AG09309 (cell line): ENCODE measurements at places on chromosomes 16 and 17.

DNA sequence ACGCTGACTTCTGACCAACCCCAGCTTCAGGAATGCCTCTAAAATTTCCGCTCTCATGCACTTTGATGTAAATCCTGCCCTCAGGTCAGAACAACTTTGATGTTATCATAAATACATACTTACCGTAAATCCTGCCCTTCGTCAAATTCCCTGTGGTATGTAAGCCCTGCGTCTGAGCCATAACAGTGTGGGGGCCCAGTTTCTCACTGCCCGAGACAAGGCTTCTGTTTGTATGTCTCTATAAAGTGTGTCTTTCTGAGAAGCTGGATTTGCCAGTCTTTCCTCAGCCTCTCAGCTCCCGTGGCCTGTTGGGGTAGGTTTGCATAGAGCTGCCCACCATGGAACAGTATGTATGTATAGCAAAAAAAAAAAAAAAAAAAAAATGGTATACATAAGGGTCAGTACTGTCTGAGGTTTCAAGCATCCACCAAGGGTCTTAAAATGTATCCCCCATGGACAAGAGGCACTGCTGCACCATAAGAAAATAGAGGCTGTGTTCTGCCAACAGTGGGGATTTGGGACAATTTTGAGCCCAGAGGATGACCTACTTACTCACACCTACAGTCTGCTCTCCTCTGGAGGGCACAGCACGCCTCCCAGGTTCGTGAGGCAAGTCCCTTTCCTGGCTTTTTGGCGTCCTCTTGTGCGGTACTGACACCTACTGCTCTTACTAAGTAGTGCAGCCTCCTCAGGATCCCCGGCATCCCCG is 17.5 kb downstream of the PRMT7 start:
- peak; percentile 62 for DNase-seq

DNA sequence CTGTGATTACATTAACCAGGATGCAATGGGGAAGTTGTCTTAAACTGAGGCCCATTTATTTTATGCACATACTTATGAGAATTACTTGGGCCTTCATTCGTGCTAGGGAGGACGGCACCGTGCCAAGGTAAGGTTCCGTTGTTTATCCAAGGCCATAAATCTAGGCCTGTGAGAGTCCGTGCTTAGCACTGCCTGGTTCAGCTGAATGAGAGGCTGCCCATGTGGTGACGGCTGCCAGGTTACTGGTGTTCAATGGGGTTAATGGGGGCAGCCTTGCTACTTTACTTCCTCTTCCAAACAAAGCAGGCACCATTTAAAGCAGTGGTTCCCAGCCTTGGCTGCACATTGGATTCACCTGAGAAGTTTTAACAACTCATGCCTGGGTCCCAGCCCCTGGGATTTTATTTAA is 135.1 kb upstream of the NOL11 start:
- no peak for DNase-seq

DNA sequence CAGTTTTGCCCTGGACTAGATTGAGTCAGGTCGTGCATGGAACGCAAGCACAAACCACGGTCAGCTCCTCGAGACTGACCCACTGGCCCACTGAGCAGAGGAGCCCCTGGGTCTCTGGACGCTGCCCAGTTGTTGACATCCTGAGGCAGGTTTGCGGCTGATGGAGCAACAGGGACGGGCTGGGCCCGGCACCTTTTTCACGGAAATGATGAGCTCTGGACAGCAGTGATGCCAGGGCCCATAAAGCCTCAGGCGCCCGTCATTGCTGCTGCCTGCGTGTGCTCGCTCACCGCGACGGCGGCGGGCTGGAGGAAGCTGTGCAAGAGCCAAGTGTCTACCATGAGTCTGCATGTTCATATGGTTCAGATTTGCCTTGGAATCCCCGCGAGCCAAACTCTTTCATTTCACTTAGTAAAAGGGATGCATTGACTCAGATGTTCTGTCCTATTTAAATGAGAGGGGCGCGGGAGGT is 30.8 kb upstream of the CRISPLD2 start:
- peak; percentile 94 for DNase-seq

DNA sequence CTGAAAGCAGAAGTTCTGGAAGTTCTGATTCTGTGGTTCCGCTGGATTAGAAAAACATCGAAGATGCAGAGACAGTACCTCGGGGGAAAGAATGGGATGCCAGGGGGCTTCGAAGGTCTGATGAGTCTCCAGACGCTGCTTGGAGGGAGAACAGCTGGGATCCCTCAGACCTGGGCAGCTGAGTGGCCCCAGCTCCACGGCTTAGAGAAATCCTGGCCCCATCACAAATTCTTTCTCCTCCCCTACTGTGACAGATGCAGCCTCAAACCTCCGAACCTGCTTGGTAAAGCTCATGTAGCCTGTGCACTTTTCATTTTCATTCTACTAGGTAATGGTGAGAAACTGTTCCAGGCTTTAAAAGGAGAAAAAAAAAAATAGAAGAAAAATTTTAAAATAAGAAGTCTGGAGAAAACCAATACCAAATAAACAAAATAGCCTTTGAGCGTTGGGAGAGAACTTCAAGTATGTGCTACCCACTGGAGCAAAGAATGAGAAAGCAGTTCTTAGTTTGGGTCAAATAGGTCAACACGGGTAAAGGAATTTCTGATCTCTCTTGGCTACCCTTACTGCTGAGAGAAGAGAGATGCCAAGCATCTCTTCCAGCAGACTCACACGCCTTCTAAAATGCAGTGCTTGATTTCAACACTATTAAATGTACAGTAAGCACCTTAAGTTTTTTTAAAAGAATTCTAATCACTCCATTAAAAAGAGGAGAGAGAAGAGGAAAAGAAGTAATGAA is 19.9 kb downstream of the MAF start:
- no peak for DNase-seq

- no peak for DNase-seq
Measured at GRCh38 chr17:40460968-40461731, 17.9 kb downstream of the IGFBP4 start.

- no peak for DNase-seq
Measured at GRCh38 chr17:82105882-82106687, 8.0 kb upstream of the FASN start.

- DNase-seq = no peak
Measured at GRCh38 chr17:385178-385835, 32.7 kb upstream of the RPH3AL start.

DNA sequence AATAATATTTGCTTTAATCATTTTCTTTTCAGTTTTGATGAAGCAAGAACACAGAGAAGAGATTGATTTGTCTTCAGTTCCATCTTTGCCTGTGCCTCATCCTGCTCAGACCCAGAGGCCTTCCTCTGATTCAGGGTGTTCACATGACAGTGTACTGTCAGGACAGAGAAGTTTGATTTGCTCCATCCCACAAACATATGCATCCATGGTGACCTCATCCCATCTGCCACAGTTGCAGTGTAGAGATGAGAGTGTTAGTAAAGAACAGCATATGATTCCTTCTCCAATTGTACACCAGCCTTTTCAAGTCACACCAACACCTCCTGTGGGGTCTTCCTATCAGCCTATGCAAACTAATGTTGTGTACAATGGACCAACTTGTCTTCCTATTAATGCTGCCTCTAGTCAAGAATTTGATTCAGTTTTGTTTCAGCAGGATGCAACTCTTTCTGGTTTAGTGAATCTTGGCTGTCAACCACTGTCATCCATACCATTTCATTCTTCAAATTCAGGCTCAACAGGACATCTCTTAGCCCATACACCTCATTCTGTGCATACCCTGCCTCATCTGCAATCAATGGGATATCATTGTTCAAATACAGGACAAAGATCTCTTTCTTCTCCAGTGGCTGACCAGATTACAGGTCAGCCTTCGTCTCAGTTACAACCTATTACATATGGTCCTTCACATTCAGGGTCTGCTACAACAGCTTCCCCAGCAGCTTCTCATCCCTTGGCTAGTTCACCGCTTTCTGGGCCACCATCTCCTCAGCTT is 45.0 kb downstream of the ESRP2 start:
- DNase-seq = no peak

DNA sequence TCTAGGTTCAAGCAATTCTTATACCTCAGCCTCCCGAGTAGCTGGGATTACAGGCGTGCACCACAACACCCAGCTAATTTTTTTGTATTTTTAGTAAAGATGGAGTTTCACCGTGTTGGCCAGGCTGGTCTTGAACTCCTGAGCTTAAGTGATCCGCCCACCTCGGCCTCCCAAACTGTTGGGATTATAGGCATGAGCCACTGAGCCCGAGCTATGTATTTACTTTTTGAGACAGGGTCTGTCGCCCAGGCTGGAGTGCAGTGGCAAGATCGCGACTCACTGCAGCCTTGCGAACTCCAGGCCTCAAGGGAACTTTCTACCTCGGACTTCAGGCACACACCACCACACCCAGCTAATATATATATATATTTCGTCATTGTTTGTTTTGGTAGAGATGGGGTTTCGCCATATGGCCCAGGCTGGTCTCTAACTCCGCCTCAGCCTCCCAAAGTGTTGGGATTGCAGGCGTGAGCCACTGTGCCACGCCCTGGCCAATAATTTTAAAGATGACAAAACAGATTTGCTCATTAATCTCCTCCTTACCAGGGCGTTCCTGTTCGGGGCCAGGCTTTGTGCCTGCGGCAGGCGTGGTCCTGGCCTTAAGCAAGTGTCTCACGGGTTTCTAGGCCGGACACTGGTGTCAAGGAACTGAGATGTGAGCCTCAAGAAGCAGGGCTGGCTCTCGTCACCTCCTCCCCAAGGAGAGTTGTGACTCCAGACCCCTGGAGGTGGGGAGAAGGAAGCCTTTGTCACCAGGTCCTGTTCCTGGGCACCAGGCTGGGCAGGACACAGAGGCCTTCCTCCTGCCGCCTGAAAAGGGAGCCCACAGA is 4.3 kb upstream of the NPW start:
- no peak for DNase-seq

- DNase-seq = no peak
Measured at GRCh38 chr16:77856438-77857160, 68.2 kb downstream of the VAT1L start.

DNA sequence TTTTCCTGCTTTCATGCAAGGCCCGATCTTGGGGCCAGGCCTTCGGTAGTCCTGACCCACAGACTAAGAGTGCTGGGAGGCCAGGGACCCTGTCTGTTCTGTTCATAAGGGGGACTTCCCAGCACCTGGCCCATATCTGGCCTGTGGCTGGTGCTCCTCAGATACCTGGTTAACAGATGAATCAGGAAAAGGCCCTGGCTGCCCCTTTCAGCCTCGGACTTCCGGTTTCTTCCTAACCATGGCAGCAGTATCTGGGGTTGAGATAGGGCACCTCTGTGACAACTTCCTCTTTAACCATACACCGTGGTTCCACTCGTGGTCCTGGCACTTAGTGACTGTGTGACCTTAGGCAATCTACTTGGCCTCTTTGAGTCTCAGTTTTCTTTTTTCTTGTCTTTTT is 18.4 kb downstream of the PLCG2 start:
- DNase-seq = no peak

GRCh38 chr17:32267690-32268205 is 2.1 kb downstream of the RHBDL3 start:
- no peak for DNase-seq

DNA sequence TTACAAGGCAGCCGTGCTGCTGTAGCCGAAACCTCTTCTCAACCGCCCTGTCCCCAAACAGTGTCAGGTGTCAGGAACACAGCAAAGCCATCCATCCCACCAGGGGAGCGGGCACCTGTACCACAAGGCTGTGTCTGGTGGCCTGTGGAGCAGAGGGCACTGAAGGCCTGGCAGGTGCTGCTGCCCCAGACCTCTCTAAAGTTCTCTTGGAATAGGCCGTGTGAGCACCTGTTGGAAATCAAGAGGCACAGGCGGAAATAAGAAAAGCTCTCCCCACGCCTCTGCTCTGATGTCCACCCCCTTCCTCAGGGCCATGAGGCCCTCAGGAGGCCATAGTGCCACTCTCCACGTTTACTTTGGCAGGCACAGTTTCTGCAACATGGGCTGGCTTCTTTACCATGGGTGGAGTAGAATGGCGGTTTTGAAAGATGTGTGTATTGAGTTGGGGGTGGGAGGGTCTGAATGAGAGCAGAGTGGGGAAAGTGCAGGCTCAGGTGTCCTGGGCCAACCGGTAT is 99.9 kb upstream of the ZNF750 start:
- no peak for DNase-seq

GRCh38 chr17:33261820-33262219 is 31.3 kb downstream of the ASIC2 start:
- DNase-seq = no peak

DNA sequence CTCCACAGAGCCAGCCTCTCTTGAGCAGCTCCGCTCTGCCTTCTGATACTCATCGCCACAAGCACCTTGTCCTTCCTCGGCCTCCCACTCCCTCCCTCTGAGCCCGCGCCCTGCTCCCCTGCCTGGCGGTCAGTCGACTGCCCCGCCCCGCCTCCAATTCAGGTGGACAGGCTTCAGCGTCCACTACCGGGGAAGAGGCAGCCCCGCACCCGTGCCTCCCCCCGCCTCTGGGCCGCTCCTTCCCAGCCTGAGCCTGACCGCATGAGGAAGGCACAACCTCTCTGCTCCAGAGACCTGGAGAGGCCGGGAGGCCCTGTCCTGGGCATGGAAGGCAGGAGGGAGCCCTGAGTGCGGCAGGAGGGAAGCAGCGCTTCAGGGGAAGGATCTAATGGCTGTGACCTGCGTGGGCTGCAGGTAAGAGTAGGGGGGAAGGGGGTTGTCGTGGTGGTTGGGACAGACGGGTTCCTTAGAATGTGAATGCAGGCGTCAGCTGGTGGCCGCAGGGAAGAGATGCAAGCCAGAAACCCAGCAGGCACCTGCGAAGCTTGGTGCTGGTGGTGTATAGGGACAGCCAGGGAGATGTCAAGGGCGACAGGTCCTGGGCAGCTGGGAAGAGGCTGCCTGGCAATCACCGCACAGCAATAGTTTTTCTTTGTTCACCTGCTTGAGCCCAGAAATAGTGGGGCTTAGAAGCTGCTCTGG is 3.0 kb upstream of the SLC6A4 start:
- no peak for DNase-seq
